ENCODE measurements at places on chromosomes 11 and 22. TPM values are rescaled to one million over a fixed set of nuclear protein-coding genes. Genes with fewer than 3 reads are reported as not detected.

DNA sequence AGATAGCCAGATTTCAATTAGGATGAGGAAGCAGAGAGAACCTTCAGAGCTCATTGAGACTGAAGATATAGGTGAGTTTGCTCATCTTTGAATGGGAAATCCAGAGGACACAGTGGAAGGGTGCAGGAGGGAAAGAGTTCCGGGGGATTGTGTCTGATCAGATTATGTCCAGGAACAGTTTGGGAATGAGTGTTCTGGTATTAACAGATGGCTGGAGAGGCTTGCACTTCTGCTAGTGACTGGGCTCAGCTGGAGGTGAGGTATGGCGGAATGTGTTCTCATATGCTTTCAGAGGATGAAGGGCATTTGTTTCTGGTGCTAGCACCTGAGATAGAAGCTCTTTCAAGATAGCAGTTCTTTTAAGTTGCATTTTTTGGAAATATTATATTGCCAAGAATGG, 27.6 kb downstream of the ALKBH3 start:
- no peaks in the 10 kb centered on the region for H3K36me3 ChIP-seq
- no peak overlapping the region for H3K4me3 ChIP-seq
- peaks cover 10% of the 10 kb centered on the region for H3K4me1 ChIP-seq
- no peaks in the 10 kb centered on the region for H3K27me3 ChIP-seq

DNA sequence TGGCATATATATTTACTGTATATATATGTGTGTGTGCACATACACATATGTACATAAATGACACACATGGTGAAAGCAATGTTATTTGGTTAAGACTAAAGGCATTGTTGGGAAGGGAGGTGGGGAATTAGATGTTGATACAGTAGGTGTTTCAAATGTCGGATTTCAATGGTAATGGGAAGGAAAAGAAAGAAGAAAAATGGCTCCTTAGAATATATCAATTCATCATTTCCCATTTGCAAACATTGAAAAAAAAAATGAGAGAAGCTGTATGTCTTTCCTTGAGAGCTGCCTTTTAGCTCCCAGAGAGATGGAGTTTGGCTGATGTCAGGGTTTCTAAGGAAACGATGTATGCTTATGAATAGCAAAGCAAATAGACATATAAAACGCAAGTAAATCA, 33.4 kb upstream of the ATXN10 start:
- no peak overlapping the region for H3K27ac ChIP-seq
- H3K36me3 ChIP-seq: no peaks in the 10 kb centered on the region
- DNase-seq: no peak
- peaks cover 52% of the 10 kb centered on the region for H3K27me3 ChIP-seq

GRCh38 chr11:100556781-100557180, 130.3 kb upstream of the ARHGAP42 start:
- H3K36me3 ChIP-seq: no peaks in the 10 kb centered on the region
- H3K27ac ChIP-seq: no peak overlapping the region
- no peak for DNase-seq
- H3K4me1 ChIP-seq: no peaks in the 10 kb centered on the region
- H3K27me3 ChIP-seq: no peaks in the 10 kb centered on the region

DNA sequence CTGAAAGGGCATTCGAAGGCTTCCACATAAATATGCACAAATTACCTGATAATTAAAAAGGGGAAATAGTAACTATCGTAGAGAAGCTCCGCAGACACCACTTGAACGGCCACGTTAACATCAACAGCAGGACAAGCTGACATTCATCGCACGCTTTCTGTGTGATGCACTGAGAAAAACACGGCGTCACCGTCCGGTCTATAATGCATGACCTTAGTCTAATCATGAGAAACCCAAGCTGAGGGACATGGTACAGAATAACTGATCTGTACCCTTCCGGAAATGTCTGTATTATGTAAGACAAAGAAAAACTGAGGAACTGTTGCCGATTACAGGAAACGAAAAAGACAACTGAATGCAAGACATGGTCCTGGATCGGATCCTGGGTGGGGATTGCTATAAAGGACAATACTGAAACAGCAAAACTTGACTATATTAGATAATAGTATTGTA, 678 bp upstream of the RANGAP1 start:
- H3K27me3 ChIP-seq: no peaks in the 10 kb centered on the region
- DNase-seq: peak; percentile 60
- H3K4me3 ChIP-seq: peak overlapping the region; percentile 94
- peaks cover 38% of the 10 kb centered on the region for H3K4me1 ChIP-seq
- peak overlapping the region; percentile 99 for H3K27ac ChIP-seq
- peaks cover 22% of the 10 kb centered on the region for H3K36me3 ChIP-seq

GRCh38 chr11:118789501-118790356, 1.2 kb downstream of the DDX6 start:
- peak overlapping the region; percentile 95 for H3K27ac ChIP-seq
- no peak for DNase-seq
- peaks cover 31% of the 10 kb centered on the region for H3K4me1 ChIP-seq
- H3K27me3 ChIP-seq: no peaks in the 10 kb centered on the region
- H3K4me3 ChIP-seq: peak overlapping the region; percentile 100
- peaks cover 45% of the 10 kb centered on the region for H3K36me3 ChIP-seq

DNA sequence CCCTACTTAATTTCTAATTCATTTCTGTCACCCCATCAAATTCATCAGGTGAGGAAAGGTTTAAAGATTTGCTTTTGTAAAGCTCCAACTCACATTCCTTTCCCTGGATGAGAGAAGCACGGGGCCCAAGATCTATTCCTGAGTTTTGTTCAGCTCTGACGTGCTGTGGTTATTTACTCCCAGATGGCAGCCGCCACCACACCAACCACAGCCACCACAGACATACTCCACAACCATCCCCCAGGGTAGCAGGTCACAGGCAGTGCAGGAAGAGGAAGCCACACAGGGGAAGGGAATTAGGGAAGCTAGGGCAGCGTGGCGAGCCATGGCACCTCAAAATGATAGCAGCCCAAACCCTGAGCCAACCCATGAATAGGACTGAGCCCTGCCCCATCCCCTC, 63.5 kb upstream of the CSNK2A3 start:
- no peak overlapping the region for H3K4me3 ChIP-seq
- H3K4me1 ChIP-seq: peaks cover 2% of the 10 kb centered on the region
- DNase-seq: no peak
- H3K27me3 ChIP-seq: peaks cover 25% of the 10 kb centered on the region
- H3K27ac ChIP-seq: no peak overlapping the region
- no peaks in the 10 kb centered on the region for H3K36me3 ChIP-seq

Gene MOB2
- total RNA-seq: 52.9 TPM

GRCh38 chr22:40189997-40190396, 12.3 kb downstream of the TNRC6B start:
- H3K4me3 ChIP-seq: no peak overlapping the region
- no peak for DNase-seq
- peaks cover 30% of the 10 kb centered on the region for H3K4me1 ChIP-seq
- H3K27ac ChIP-seq: no peak overlapping the region

DNA sequence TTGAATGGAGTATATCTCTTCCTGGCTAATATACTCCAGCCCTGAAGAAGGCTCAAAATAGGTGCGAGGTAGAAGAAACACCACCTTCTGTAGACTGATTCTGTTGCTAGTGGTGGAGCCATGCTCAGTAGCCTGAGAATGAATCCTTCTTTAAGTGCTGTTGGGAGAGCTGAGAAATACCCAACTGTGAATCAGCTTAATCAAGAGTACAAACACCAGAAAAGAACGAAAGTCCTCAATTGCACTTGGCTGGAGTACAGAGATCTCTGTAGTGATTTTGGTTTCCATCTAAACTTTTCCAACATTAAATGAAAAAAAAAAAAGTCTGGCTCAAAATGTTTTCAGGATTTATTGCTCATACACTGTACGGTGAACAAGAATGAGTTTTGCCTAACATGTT, 619.1 kb downstream of the METTL15 start:
- no peaks in the 10 kb centered on the region for H3K36me3 ChIP-seq
- no peak overlapping the region for H3K27ac ChIP-seq
- no peak overlapping the region for H3K4me3 ChIP-seq
- no peaks in the 10 kb centered on the region for H3K4me1 ChIP-seq

Gene DDTL
- 2.3 TPM for total RNA-seq

DNA sequence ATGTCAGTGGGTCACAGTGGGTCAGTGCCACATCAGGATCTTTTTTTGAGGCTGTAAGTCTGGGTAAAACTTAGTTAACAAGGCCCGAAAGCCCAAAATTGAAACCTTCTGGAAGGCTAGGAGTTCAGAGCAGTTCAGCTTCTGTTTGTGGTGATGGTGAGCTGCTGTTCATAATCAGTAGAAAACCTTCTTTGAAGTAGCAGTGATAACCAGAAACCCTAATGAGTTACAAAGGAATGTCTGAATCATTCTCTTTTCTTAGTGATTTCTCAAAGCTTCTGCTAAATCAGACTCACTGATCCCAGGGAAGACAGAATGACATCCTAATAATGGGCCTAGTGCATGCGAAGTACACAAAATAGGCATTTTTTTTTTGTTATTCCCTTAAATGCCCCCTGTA, 124.7 kb downstream of the PARVA start:
- H3K27me3 ChIP-seq: no peaks in the 10 kb centered on the region
- H3K4me3 ChIP-seq: no peak overlapping the region
- H3K36me3 ChIP-seq: no peaks in the 10 kb centered on the region
- H3K4me1 ChIP-seq: no peaks in the 10 kb centered on the region

- no peaks in the 10 kb centered on the region for H3K36me3 ChIP-seq
- peak; percentile 17 for DNase-seq
- H3K27ac ChIP-seq: peak overlapping the region; percentile 82
- peak overlapping the region; percentile 71 for H3K4me3 ChIP-seq
Observed at GRCh38 chr11:108853864-108854263, 189.0 kb downstream of the DDX10 start.

DNA sequence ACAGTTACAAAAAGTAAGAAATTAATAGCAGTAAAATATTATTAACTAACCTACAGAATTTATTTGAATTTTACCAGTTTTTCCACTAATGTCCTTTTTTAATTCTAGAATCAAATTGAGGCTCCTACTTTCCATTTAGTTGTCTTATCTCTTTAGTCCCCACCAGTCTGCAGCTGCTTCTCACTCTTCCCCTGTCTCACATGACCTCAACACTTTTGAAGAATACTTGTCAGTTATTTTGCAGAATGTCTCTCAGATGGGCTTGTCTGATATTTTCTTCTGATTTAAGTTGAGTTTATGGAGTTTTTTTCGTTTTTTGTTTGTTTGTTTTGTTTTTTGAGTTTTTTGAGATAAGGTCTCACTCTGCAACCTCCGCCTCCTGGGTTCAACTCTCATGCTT, 74.3 kb upstream of the ADORA2A start:
- H3K27me3 ChIP-seq: no peaks in the 10 kb centered on the region
- no peak for DNase-seq
- H3K4me3 ChIP-seq: no peak overlapping the region
- H3K36me3 ChIP-seq: peaks cover 64% of the 10 kb centered on the region

Gene DLG2
- 1.7 TPM for total RNA-seq

Gene ACR
- total RNA-seq: not detected

Gene NFAM1
- 0.63 TPM for total RNA-seq

Gene ATM
- 130 TPM for total RNA-seq

GRCh38 chr11:72271980-72272379, 28.0 kb upstream of the PHOX2A start:
- no peak overlapping the region for H3K27ac ChIP-seq
- no peak for DNase-seq
- no peaks in the 10 kb centered on the region for H3K36me3 ChIP-seq
- H3K27me3 ChIP-seq: peaks cover 10% of the 10 kb centered on the region
- no peak overlapping the region for H3K4me3 ChIP-seq
- H3K4me1 ChIP-seq: peaks cover 20% of the 10 kb centered on the region

DNA sequence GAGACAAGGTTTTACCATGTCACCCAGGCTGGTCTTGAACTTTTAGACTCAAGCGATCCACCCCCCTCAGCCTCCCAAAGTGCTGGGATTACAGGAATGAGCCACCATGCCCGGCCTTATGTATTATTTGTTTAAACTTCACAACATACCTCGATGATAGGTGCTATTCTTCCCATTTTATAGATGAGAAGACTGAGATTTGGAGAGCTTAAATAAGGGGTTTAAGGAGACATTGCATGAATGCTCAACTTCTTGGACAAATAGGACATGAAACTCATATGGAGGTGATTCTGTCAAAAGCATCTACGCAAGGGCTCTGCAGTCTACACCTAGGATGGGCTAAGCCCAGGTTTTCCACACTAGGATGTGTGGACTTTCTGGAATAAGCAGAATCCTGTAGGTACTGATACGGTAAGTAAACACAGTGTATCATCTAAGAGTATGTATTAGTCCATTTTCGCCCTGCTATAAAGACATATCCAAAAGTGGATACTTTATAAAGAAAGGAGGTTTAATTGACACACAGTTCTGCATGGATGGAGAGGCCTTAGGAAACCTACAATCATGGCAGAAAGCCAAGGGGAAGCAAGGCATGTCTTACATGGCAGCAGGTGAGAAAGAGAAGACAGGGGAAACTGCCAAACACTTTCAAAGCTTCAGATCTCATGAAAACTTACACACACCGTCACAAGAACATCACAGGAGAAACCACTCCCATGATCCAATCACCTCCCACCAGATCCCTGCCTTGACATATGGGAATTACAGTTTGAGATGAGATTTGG, 62.8 kb upstream of the CAPRIN1 start:
- H3K27ac ChIP-seq: no peak overlapping the region
- H3K4me3 ChIP-seq: no peak overlapping the region
- H3K36me3 ChIP-seq: no peaks in the 10 kb centered on the region
- H3K4me1 ChIP-seq: peaks cover 5% of the 10 kb centered on the region

Gene OR52I2
- not detected for total RNA-seq

DNA sequence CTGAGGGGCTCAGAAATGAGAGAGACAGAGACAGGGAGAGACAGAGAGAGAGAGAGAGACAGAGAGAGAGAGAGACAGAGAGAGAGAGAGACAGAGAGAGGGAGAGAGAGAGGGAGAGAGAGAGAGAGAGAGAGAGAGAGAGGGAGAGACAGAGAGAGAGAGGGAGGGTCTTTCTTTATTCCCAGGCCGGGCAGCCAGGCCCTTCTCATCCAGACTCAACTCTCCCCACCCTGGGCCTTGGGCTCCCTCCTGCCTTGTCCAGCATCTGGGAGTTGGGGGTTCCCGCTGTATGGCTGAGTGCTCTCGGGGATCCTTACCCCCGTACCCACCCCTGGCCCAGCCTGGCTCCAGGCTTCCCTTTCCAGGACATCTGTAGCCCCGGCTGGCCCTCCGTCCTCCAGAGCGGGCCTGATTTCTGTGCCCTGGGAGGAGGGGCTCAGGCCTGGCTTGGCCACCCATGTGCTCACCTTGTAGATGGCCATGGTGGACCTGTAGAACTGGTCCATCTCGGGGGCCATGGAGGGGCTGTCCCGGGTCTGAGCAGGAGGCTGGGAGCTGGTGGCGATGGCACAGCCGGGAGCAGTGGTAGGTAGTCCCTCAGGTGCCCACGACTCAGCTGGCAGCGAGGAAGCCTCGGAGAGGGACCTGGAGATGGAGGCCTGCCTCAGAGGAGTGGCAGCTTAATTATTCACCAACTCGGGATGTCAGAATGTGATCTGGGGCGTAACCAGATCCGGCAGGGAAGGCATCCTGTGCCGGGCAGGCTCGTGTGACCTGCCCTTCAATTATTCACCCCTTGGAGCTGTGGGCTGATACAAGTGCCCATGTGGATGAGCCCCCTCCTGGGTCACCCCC, at the start of gene BAIAP2L2:
BAIAP2L2 (minus strand) TSS at position 677 of the 855 bp plus-strand sequence; CDS start at position 518, 159 bp downstream.
- DNase-seq: no peak
- peaks cover 11% of the 10 kb centered on the region for H3K4me1 ChIP-seq
- no peak within 1 kb of the TSS for H3K4me3 ChIP-seq

All from activated CD4-positive, alpha-beta memory T cell treated with anti-CD3 and anti-CD28 coated beads, Interleukin-2, amount 10 ng/mL, durations not matched to agents 7 days and 5 days (primary cell).